ENCODE measurements at places on chromosomes 7 and 10.

DNA sequence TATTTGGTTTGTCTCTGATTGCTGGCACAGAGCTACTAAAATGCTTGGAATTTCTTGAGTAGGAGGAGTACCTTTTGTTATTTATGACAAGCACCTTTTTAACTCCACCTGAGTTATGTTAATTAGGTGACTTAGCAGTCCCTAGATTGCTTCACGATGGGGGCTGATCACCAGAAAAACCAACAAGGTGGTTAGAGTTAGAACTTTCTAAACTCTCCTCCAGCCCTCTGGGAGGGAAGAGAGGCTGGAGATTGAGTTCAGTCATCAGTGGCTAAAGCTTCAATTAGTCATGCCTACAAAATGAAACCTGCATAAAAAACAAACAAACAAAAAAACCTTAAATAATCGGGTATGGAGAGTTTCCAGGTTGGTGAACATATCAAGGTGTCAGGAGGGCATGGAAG lies 23.6 kb upstream of the ING3 start:
- DNase-seq, result no peak

- no peak for DNase-seq
Observed at GRCh38 chr7:116834815-116835504, 27.4 kb upstream of the CAPZA2 start.

DNA sequence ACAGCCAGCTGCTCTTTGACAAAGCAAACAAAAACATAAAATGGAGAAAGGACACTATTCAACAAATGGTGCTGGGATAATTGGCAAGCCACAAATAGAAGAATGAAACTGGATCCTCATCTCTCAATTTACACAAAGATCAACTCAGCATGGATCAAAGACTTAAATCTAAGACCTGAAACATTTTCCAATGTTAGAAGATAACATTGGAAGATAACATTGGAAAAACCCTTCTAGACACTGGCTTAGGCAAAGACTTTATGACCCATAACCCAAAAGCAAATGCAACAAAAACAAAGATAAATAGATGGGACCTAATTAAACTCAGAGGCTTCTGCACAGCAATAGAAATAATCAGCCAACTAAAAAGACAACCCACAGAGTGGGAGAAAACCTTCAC lies 425.7 kb upstream of the SEMA3D start:
- no peak for DNase-seq

GRCh38 chr7:33601101-33601500 lies 304.2 kb upstream of the BMPER start:
- DNase-seq, result no peak

DNA sequence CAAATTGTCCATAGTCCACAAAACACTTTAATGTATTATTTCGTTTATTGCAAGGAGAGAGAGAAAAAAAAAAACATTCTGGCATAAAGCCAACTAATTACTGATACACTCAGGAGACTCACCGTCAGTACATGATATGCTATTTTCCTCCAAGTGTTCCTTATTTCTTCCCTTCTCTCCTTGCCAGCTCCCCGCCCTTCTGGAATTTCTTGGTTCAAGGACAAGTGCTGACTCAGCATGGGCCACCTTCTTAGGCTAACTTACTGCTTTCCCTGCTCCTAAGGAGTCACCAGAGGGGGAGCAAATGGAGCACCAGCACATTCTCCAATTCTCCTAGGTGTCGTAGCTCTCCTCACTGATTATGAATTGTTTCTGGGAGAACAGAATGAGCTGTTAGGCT lies 133.8 kb upstream of the HDAC9 start:
- DNase-seq, result no peak

- DNase-seq, result no peak
Observed at GRCh38 chr7:90994121-90994520, 270.1 kb upstream of the FZD1 start.

DNA sequence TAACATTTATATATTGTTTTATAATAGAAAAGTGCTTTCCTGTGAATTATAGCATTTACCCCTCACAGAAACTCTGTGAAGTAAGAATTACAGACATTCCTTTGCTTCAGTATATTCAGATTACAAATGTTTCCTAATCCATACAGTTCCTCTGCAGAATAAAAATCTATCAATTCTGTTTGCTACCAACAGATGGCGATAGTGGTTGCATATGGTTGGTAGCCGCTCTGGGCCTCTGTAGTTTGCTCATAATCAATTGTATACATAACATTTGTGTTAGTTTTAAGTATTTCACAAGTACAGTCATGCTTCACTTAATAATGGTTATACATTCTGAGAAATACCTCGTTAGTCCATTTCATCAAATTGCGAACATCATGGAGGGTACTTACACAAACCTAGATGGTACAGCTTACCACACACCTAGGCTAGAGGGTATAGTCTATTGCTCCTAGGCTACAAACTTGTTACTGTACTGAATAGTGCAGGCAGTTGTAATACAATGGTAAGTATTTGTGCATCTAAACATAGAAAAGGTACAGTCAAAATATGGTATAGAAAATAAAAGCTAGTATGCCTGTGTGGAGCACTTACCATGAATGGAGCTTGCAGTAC lies 94.4 kb upstream of the STEAP4 start:
- DNase-seq, result no peak

DNA sequence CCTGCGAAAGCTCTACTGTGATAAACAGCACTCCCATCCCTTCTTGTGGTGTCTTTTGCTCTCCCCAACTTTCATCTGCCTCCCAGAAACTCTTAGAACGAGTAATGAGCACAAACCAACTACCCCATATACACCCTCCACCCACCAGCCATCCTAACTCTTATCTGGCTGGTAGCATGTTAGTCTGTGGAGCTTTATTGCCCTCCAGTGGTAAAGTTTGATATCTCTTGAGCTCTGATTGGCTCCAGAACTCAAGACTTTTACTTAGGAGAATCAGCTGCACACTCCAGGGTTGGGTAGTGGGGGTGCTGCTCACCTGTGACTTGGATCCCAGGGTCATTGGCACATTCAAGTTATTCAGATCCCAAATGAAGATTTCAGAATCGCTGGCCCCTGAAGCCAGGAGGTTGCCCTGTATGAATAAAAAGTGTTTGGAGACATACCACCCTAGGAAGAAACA lies 10.9 kb downstream of the SEC31B start:
- peak; percentile 62 for DNase-seq

DNA sequence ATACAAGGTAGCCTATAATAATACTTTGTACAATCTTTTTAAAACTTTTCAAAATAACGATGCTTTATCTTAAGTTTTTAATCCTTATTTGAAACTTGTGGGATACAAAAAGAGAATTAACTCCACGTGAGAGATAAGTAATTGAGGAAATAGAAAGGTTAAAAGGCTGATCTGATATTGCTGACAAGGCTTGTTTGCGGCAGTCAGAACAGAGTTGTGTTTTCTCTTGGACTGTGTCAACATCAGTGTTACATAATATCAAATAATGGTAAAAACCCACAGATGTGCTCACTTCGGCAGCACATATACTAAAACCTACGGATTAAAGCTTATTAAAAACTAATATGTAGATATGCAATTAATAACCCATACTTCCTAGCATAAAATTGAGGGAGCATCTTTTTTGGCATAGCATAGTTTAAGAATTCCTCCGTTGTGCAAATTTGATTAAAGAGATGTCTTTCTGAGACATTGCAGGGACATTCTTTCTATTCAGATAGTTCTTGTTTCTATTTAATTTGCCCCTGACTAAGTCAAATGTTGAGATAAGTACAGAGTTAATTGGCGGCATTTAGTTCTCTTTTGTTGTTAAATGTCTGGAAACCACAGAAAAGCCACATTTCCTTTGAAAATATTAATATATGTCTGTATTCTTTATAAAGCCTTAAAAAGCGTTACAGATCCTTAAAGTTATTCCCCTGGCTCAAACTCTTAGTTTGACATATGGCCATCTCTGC lies 63.3 kb downstream of the FAM185A start:
- DNase-seq, result no peak

- no peak for DNase-seq
Observed at GRCh38 chr7:41437257-41438196, 265.4 kb downstream of the INHBA start.

- DNase-seq, result no peak
Observed at GRCh38 chr10:74297389-74298080, 146.5 kb downstream of the ADK start.

- no peak for DNase-seq
Observed at GRCh38 chr7:129298268-129298893, 73.6 kb downstream of the AHCYL2 start.

- no peak for DNase-seq
Observed at GRCh38 chr10:69772933-69773704, 28.6 kb upstream of the COL13A1 start.

DNA sequence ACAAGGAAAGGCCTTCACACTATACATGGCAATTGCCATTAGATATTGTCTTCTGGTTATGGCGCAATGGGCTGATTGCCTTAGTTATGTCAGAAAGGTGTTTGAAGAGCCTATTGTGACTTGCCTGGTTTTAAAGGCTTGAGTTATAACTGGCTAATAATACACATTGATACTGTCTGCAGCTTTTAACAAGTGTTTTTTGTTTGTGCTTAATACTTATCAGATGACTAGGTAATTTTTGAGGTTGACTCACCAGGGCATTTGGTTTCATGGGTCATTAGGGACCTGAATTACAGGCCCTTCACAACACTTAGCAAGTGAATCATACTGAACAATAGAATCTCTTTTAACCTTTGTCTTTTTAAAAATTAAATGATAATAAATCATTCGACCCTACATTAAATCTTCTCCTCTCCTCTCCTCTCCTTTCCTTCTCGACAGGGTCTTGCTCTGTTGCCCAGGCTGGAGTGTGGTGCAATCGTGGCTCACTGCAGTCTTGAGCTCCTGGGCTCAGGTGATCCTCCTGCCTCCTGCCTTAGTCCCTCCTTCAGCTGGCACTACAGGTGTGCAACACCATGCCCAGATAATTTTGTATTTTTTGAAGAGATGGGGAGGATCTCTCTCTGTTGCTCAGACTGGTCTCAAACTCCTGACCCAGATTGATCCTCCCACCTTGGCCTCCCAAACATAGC lies 196.3 kb downstream of the JCAD start:
- DNase-seq, result no peak

DNA sequence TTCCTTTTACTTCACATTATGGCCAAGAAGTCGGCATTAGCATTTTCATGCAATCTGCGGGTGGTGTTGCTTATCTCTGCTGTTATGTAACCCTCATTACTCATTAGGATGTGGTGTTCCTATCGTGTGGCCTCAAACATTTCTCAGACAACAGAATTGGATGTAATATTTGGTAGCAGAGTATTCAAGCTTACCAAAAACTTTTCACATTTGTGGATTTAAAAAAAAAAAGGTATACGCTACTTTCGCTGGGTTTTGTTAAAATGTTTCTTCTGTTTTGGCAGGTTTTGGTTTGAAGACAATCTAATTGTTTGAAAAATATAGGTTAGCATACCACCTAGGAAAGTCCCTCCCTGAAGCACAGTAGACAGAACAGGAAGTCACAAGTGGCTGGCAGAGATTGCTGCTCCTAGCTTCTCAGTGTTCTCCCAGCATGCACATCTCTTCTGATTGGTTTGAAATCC lies 128.8 kb downstream of the GATA3 start:
- peak; percentile 16 for DNase-seq

DNA sequence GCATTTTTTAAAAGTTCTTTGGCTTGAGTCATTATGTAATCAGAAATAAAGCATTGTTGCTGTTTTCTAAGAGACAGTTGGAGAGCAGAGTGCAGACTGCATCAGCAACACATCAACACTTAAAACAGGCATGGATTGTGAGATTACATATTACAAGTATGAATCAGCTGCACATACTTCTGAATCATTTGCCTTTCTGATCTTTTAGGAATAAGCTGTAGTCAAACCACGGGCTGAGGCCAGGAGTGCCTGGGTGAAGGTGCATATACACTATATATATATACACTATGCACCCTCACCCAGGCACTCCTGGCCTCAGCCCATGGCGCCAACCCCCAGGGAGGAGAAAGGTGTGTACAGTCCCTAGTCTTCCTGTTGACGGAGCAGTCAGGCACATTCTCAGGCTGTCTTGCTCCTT lies 52.4 kb upstream of the DLX6 start:
- no peak for DNase-seq

DNA sequence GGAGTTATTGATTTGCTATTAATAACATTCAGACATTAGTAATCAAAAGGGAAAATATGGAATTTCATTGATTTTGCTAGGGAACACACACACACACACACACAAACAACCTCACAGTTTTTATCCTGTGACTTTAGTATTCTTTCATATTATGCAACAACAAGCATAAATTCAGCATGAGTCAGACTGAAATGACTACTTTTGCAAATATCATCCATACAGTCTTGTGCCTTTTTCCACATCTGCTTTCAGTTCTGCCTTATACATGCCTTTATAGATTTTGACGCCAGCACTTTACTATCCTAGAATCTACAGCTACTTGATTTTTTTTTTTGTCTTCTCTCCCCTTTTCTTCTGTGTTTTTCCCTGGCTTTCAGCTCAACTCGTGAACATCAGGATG lies 975.8 kb upstream of the LRRTM3 start:
- no peak for DNase-seq

- DNase-seq, result no peak
Observed at GRCh38 chr7:36658335-36659171, 65.7 kb downstream of the AOAH start.

- no peak for DNase-seq
Observed at GRCh38 chr10:88062798-88063472, 199.5 kb downstream of the PTEN start.

GRCh38 chr10:30503700-30504266 lies 69.8 kb downstream of the MAP3K8 start:
- no peak for DNase-seq

DNA sequence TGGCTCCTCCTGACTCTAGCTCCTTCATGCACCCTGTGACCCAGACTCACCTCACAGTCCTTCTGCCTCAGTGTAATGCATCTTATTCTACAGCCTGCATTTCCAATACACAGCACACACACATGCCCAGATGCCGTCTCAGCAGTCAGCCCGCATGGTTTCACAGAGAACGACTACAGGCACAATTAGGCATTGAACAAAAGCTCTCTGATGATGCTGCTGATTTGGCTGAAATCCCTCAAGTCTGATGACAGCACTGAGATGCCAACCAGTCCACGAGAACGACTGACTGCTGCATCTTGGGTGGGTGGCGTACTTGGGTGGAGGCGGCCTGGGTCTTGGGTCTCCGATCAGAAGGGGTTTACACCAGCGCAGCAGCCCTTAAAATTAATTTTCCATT lies 200.4 kb downstream of the TAX1BP1 start:
- DNase-seq, result no peak

DNA sequence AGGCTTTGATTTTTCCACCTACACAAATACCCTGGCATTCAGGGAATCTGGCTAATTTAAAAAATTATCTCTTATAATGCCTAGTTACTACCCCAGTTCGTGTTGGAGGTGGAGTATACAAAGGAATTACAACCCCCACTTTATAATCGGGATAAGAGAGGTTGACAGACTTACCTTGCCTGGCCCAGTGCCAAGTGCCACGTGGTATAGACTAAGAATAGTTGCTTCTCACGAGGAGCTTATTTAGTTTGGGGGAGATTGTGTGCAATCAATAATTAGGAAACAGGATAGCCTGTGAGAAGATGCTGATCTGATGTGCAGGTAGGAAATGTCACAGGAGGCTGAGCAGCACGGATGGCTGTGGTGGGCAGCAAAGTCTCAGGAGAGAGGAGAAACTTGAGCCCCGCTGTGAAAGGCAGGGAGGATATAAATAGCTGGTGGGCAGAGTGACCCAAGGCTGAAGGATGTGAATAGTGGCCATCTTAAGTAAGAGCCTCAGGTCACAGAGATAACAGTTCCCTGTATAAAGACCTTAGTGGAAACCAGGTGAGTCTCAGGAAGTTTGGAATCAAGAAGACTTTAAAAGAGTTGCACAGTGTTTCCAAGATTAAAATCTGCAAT lies 11.3 kb upstream of the ATXN7L1 start:
- DNase-seq, result no peak

Data from T-helper 2 cell treated with Interferon-gamma antibody and Interleukin-4, amounts not matched to agents 5 μg/mL and 100 μg/mL, for 36 hours (primary cell).